ENCODE measurements at places on chromosomes 4 and X.
A peak's percentile ranks its signal among the peaks of the same experiment; 100 is the strongest.

GRCh38 chrX:148271263-148271662 lies 229.2 kb upstream of the AFF2 start:
- no peak for DNase-seq

- DNase-seq = no peak
These were observed 114.9 kb downstream of the ZNF827 start for GRCh38 chr4:145823743-145824142.

DNA sequence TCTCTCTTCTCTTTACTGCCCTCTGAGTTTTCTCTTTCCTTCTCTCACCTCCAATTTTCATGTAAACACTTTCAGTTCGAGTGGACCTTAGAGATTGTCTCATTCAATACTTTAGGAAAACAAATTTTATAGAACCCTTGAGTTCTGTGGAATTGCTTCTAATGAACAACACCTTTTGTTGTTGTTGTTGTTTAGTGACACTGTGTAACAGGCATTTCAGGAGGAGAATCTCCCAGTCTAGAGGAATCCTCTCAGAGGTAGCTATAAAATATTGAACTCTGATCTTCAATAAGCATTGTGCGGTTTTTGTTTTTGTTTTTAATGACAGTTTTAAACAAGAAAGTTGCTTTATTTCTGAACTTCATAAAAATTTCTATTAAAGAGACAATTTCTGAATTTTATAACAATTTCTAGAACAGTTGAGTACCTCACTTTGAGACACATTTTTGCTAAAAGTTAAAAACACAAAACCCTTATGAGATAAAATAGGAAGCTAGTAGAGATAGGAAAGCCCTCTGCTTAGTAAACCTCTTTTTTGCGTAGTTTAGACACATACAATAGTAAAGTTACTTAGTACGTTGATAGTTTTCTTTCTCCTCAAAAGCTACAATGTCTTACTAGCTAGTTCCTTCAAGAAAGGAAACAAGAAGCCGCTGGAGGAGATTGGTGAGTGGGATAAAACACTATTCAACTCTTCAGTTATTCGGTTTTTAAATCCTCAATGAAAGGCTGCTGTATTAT lies 38.8 kb downstream of the CLCN3 start:
- no peak for DNase-seq

- DNase-seq = peak; percentile 28
These were observed 65.3 kb upstream of the FAM120C start for GRCh38 chrX:54248309-54248708.

DNA sequence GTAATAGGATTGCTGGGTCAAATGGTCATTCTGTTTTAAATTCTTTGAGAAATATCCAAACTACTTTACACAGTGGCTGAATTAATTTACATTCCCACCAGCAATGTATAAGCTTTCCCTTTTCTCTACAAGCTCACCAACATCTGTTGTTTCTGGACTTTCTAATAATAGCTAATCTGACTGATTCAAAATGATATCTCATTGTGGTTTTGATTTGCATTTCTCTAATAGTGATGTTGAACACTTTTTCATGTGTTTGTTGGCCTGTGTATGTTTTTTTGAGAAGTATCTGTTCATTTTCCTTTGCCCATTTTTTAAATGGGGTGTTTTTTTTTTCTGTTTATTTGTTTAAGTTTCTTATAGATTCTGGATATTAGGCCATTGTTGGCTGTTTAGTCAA lies 659.0 kb upstream of the GNPDA2 start:
- no peak for DNase-seq

DNA sequence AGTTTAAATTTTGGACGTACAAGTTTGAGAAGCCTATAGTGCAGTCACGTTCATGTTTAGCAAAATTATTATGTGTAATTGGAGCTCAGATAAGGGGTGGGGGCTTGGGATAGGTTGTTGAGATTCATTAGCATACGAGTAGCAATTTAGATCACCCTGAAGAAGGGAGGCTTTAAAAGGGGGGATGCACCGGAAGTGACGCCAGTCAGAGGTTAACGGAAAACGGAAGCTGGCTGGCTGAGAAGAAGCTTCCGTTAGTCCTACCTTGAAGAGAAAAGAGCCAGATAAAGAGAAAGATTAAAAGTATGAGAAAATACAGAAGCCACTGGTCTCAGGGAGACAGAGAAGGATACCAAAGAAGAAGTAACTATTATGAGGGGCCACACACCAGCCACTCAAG lies 1.1 kb upstream of the NXT2 start:
- no peak for DNase-seq

DNA sequence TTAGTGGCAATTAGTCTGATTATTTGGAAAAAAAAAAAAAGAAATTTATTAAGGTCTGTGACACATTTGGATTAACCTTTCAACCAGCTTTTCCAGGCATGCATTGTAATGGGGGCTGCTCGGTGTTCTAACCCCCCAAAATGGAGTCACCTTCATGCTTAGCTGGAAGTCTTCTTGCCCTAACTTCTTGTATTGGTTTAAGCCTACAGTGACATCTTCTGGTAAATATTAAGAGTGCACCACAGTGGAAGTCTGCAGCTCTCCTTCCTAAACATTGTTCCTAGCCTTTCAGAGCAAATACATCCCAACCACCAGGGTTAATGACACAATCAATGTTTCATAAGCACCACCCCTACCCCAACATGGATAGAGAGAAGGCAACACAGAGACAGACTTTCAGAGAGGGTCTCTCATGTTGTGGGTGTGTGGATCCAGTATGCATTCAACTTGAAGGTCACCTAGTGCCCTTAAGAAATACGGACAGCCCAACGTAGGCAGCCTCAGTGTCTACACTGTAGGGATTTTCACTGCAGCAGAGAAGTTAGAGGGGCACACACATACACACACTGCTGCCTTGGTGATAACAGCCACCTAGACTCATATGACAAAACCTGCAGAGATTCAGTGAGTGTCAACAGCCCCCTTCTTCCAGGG lies 142.9 kb upstream of the MBNL3 start:
- peak; percentile 17 for DNase-seq

DNA sequence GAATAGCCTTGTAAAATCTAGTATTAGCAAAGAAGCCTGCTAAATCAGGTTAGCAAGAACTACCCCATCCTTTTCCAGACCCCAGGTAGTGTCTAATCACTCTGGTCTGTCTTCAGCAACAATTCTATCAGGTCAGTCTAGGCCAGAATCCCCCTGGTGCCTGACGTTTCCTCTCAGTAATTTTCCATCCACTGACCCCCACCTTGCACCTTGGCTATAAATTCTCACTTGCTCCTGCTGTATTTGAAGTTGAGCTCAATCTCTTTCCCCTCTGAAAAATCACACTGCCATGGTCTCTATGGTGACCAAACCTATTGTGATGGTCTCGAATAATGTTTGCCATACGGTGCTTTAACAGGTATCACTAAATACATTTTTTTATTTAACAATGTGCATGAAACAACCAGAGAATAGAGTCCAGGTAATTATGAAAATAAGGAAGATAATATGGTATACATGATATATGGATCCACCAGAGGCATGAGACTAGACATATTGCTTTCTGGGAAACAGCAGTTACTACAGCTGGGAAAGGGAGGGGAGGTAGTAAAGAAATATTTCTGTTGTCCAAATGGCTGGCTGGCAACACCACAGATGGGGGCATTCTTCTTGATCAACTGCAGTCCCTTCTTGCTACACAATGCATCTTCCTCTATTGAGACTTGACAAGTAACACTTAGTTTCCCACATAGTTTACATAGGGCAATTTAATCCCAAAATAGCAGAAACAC lies 33.8 kb downstream of the CXCL1 start:
- no peak for DNase-seq

- DNase-seq = no peak
These were observed 57.1 kb downstream of the RHOH start for GRCh38 chr4:40253906-40254305.

DNA sequence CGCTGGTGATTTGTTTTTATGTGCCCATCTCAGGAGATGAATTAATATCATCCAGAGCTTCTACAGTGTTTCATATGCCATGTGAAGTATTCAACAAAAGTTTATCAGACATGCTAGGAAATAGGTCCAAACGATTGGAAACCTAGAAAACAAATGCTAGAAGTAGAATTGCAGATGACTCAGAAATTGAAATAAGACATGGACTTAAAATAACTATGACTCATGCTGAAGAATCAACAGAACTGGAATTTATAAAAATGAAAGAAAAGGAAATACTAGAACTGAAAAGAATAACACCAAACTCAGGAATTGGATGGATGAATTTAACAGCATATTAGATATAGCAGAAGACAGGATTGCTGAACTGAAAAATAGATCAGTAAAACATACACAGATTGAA lies 172.7 kb upstream of the GIMD1 start:
- DNase-seq = peak; percentile 63

DNA sequence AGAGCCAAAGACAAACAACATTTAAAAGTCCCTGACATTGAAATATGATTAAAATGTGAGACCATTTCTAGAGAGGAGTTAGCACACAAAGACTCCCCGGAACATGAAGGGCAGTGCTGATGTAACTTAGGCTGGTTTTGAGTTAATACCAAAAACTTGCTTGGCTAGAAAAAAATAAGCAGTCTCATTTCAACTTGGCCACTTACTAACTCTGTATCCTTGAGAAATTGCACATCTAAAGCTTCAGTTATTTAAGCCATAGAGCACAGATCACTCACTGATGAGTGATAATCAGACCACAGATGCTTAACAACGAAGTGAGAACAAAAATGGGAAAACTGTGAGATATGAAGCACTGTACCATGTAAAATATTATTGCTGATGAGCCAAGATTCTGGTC lies 65.9 kb upstream of the MAOA start:
- no peak for DNase-seq

- DNase-seq = no peak
These were observed 99.2 kb upstream of the RAB40AL start for GRCh38 chrX:102837847-102838246.

DNA sequence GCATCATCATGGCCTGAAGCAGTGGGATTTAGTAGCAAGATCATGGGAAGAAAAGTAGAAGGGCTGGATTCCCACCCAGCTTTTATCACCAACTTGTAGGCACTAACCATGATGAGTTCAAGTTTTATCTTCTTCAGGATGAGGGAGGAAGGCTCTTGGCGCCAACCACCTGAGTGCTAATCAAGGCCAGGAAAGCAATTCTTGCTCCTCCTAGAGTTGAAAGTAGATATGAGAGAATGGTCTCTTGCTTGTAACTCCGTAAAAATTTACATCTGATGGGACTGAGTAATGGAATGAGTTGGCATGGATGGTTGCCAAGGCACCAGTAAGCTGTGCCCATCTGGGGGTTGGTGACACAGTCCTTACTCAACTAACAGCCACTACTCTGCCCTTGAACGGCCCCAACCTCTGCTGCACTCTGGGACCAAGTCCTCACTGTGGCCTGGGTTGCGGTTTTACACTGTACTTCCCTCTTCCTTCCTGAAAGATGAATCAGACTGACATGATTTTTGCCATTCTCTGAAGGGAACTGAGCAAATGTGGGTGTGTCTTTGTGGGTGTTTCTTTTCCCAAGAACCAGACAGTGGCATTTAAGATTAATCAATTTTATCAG lies 39.4 kb upstream of the NDP start:
- peak; percentile 60 for DNase-seq

DNA sequence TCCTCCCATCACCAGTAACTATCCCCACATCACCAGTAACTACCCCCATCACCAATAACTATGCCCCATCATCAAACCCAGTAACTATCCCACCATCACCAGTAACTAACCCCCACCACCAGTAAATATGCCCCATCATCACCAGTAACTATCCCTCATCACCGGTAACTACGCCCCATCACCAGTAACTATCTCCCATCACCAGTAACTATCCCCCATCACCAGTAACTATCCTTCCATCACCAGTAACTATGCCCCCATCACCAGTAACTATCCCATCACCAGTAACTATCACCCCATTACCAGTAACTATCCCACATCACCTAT lies 2.9 kb downstream of the ASMTL start:
- no peak for DNase-seq

DNA sequence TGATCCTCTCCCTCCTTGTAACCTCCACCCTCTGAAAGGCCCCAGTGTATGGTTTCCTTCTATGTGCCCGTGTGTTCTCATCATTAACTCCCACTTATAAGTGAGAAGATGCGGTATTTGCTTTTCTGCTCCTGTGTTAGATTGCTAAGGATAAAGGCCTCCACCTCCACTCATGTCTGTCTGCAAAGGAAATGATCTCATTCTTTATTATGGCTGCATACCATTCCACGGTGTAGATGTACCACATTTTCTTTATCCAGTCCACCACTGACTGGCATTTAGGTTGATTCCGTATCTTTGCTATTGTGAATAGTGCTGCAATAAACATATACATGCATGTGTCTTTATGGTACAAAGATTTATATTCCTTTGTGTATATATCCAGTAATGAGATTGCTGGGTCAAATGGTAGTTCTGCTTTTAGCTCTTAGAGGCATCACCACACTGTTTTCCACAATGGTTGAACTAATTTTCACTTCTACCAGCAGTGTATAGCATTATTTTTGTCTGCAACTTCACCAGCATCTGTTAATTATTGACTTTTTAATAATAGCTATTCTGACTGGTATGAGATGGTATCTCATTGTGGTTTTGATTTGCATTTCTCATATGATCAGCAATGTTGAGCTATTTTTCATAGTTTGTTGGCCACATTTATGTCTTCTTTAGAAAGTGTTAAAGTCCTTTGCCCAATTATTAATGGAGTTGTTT lies 1030.9 kb downstream of the FSTL5 start:
- no peak for DNase-seq

- DNase-seq = no peak
These were observed 490.3 kb upstream of the PABPC4L start for GRCh38 chr4:134691915-134692314.

DNA sequence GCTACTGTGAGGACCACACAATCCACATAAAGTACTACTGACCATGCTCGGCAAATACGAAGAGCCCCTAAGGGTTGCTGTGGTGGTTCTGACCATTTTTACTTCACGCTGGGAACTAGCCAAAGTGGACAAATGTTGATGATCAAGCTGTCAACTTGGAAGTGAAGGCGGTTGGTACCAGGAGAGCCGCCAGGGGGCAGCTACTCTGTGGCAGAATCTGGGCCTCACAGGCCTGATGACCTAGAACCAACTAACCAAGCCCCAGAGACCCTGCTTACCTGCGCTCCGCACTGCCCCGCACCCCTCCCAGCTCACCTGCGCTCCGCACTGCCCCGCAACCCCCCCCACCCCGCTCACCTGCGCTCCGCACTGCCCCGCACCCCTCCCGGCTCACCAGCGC lies 5.6 kb downstream of the GAK start:
- no peak for DNase-seq

DNA sequence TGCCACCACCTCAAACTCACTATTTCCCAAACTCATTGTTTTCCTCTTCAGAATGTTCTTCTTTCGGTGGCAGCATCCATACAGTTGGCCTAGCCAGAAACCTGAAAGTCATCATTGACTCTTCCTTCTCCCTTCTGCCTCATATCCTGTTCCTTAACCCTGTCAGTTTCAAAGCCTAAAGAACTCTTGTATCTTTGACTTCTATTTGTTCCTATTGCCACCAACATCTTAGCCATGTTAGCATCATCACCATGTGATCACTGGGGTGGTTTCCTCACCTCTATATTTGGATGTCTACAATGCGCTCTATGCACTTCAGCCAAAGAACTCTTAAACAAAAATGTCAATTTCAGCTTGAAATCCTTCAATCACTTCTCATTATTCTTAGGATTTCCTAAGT lies 29.0 kb downstream of the DDX60L start:
- DNase-seq = no peak

- no peak for DNase-seq
These were observed 19.8 kb upstream of the ZXDA start for GRCh38 chrX:57930051-57930450.
